Endodermal cell (in vitro differentiated cells): ENCODE measurements at places on chromosomes 7 and 10.
A peak's percentile ranks its signal among the peaks of the same experiment; 100 is the strongest.

DNA sequence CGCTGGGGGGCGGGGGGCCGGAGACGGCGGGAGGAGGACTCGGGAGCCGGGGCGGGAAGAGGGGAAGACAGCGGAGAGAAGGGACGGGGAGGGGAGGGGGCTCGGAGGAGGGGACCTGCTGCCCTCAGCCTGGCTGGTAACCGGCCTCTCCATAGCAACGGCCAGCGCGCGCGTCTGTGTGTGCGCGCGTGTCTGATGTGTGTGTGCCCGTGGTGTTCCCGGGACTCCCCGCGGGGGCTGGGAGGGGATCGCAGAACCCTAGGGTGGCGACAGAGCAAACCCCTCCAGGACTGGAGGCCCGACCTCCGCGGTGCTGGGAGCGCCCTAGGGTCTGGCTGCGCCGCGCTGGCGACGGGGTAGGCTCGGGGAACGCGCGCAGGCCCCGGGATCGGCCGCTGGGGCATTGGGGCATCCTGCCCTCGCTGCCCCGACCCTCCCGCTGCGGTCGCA is 356.3 kb downstream of the DNAJB6 start:
- DNase-seq: peak; percentile 73

DNA sequence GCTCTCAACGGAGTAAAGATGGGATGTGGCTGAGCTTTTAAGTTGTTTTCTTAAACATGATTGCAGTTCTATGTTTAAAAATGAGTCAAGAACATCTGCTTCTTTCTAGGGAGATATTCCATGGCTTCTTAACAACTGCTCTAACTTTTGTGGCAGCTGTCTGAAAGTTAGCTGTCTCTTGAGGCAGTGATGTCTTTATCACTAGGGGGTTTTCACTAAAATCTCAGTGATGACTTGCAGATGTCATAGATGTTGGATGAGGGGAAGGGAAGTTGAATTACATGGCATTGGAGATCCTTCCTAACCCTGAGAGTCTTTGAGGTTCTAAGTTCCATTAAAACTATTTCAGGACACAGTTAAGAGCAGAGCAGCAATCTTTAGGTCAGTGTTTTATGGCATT is 43.5 kb downstream of the PRKG1 start:
- no peak for DNase-seq

DNA sequence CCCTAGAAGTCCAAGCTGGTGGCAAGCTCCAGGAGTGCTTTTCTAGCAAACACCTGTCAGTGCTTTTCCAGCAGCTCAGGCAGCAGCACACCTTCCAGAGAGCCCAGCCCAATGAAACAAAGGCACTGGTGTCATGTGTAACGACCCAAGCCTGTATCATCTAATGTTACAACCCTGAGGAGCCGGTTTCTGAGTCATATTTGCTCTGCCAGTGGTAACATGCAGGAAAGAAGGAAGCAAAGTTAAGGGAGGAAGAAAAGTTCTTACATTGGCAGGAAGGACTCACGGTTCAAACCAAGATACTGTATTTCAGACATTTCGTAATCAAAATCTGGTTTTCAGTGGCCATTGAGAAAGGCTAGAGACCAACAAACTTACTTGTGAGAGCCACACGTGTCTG is at the start of gene ANKRD22:
TSS of gene ANKRD22 (minus strand) at position 139 of the 400 bp plus-strand sequence. CDS start 237 bp downstream, outside the sequence.
- peak; percentile 67 for DNase-seq

DNA sequence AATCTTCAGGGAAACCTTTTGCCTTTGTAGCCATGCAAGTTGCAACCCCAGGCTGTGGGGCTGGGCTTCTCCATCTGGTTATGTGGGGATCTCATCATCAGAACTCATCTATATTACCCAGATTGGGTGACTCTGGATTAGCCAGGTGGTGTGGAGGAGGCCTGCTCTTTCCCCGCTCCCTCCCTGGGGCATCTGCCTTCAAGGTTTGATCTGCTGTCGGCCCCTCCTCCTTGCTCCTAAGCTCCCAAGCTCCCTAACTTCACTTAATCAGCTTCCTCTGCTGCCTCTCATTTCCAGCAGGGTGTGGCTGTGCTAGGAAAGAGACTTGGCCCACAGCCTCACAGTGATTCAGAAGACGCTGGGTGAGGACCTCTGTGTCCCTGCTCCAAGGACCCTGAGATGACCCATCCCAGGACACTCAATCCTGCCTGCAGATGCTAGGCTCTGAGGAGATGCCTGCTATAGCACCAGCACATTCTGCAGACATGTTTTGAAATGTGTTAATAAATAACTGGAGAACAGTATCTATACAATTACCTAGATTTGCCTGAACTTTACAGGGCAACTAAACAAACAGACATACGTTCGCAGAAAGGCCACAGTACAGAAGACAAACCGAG is 392.1 kb upstream of the PODXL start:
- DNase-seq: peak; percentile 61

DNA sequence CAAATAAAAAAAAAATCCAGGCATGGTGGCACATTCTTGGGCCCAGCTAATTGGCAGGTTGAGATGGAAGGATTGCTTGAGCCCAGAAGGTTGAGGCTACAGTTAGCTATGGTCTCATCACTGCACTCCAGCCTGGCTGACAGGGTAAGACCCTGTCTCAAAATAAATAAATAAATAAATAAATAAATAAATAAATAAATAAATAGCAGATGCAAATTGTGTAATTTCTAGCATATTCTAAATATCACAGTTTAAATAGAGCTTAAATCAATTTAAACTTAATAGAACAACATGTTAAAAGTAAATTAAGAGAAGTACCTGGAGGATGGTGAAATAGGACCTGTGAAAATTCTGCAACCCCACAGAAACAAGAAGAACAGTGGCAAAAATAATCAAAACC is 290.5 kb downstream of the TFEC start:
- no peak for DNase-seq

- peak; percentile 49 for DNase-seq
Measured at GRCh38 chr7:2934211-2934731, 90.2 kb upstream of the GNA12 start.

GRCh38 chr10:24207341-24207740 is 1.6 kb upstream of the KIAA1217 start:
- peak; percentile 38 for DNase-seq

DNA sequence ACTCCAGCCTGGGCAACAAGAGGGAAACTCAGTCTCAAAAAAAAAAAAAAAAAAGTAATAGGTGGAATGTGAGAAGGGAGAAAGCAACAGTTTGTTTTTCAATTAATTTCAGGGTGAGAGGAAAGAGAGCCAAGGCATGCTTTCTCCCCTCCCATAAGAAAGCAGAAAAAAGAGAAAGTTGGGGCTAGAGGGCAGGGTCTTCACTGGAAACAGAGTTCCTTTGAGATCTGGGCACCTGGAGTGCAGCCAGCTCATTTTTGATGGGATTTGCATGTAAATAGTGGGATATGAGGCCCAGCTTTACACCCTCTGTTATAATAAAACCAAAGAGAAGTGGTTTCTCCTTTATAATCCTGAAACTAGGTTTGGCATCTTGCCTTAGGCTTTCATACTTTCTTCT is 13.8 kb upstream of the STOX1 start:
- DNase-seq: no peak

DNA sequence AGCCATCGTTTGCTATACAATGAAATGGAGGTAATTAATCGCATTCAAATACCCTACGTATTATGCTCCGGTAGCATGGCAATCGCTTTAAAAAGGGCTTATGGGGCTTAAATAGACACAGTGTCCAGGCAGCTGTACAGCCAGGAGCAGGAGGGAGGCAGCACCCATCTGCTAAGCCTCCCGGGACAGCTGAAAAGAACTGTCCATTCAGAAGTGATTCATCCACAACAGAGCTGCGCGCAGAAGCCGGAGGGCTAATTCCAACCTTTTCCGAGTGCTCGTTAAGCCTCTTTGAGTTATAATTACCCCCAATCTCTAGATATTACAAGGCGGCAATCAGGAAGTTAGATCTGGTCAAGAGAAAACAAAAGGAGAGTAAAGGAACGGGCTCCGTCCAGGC is 58.3 kb downstream of the DPYSL4 start:
- no peak for DNase-seq

GRCh38 chr7:29948587-29948986 is 41.0 kb downstream of the SCRN1 start:
- no peak for DNase-seq

DNA sequence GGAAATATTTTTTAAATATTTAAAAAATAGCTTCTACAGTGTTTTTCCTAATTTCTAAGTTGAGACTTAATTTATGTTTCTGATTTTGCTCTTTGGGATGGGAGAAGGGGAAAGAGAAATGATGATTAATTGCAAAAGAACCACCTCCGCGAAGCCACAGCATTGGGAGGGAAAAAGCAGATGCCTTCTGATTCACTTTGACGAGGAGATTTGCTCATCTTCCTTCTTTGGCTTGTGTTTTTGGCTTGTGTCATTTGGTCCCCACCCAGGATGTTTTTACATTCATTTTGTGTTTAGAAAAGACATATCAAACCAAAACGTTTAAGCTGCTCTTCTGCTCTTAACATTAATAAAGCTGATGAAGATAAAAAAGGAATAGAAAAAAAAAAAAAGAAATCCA is 121.7 kb downstream of the MACC1 start:
- no peak for DNase-seq

DNA sequence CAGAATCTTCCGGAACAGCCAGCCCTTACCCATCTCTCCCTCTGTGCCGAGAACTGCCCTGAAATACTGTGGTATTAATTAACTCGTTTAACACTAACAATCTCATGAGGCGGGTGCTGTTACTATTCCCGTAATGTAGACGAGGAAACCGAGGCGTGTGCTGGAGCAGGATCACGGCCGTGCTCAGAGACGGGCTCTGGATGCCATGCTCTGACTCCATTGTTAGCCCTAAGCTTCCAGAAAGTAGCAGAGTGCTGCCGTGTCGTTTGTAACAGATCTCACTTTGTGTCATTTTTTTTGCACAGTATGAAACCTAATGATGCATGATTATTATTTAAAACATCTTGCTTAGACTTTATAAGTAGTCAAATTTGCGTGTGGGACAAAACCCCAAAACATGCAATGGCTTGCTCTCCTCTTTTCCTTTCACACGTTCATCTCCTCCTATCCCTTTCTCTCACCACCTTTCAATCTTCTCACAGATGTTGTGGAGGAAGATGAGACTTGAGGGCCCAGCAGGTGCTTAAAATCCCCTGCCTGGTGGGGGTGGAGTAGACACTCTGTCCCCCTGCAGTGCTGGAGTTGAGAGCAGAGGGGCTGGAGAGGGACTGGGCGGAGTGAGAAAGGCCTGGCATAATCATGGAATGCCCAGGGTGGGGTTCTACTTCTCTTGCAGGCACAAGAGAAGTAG is 482 bp upstream of the ACTR3C start:
- no peak for DNase-seq

- no peak for DNase-seq
Measured at GRCh38 chr7:69338144-69338543, 260.1 kb upstream of the AUTS2 start.

DNA sequence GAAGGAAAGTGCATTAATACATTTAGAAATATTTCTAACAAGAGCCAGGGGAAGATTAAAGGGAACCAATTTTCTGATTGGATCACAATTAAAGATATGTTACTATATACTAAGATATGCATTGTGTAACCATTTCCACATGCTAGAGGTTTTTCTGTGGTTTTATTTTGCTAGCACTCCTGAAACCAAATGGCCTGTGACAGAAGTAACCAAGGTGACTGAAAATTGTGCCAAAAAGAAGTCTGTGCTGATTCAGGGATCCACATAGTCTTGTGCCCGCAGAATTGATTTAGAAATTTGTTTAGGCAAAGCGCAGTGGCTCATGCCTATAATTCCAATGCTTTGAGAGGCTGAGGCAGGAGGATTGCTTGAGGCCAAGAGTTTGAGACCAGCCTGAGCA is 1.8 kb downstream of the CC2D2B start:
- no peak for DNase-seq

- DNase-seq: no peak
Measured at GRCh38 chr7:10940704-10941355, 32.8 kb upstream of the PHF14 start.

GRCh38 chr7:136517971-136518370 is 350.5 kb upstream of the CHRM2 start:
- no peak for DNase-seq

GRCh38 chr10:25824050-25824449 is 110.0 kb upstream of the MYO3A start:
- DNase-seq: no peak

DNA sequence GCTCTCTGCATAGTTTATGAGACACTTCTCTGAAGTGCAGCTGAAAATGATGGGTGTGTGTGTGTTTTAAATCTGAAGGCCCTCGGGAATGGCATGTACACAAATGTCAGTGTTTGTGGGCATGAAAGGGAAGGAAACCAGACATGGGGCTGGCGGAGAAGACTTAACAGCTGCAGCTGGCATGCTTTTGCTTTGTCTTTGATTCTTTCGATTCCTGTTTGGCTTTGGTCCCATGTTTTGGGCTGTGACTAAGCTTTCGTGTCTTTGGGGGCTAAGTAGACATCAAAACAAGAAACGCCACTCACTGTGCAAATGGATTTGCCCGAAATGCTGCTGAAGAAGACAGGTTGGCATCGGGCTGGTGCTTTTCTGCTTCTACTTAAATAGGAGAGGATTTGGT is 179.3 kb downstream of the PFKFB3 start:
- no peak for DNase-seq

GRCh38 chr7:78159545-78159944 is 361.0 kb downstream of the PHTF2 start:
- no peak for DNase-seq

DNA sequence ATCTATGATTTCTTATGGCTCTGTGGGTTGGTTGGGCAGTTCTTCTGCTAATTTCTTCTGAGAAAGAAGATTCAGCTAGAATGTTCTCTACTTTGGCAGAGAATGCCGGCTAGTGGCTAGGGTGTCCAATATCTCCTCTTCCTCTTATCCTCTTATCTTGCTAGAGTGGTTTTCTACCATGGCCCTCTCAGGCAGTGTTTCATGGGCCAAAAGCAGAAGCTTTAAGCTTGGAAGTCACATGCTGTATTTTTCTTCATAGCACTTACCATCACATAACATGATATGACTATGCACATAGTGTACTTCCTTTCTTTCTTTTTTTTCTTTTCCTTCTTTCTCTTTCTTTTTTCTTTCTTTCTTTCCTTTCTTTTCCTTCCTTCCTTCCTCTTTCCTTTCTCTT is 140.0 kb downstream of the ITGB8 start:
- DNase-seq: no peak

DNA sequence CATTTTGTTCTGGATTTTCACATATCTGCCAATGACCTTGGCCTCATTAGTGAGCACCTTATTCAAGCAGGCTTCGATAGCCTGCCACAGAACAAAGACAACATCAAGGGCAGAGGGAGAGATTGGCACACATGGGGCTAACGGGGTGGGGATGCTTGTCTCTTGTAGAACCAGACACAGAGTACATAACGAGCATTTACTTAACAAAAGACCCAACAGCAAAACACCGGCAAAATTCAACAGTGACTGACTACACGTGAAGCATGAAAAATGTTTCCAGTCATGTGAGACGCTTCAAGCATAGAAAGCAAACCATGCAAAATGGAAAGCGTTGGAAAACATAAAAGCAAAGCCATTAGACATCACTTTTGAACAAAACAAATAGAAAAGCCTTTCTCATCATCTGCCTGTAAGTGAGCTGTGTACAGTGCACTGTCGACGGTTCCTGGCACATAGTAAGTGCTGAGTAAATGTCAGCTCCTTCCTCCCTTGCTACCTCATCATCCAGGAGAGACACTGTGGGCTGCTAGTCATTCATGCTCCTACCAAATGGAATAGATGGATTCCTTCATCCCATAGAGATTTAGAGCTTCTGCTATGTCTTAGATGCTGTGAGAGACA is 134.4 kb upstream of the AGK start:
- no peak for DNase-seq
